SW480 (cell line): ENCODE measurements at places on chromosomes 12 and 14.

DNA sequence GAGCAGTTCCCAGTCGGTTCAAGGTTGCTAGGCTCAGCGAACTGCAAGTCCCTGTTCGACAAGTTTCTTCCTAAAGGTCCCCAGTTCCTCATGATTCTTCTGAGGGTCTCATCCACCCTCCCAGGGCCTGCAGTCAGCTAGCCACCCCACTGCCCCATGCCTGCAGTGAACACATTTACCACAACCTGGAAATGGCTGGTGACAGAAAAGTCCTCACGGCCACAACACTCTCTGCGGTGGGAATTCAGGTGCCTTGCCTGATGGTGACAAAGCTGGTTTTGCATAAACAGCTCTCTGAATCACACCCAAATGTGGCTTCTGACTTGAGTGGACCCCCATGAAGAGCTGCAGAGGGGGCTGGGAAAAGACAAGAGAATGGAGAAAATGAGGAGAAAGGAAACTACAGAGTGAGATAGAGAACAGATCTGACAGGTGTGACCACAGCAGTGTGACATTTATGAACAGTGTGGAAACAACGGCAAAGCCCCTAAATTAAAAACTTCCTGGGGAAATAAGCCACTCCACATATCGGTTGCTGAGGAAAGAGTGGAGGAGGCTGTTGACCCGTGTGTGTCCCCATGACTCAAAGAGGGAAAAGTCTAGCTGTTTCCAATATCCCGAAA lies 1.3 kb upstream of the CD27 start:
- no peak for DNase-seq

GRCh38 chr12:19186722-19187661 lies 57.5 kb downstream of the PLEKHA5 start:
- peak; percentile 59 for DNase-seq

DNA sequence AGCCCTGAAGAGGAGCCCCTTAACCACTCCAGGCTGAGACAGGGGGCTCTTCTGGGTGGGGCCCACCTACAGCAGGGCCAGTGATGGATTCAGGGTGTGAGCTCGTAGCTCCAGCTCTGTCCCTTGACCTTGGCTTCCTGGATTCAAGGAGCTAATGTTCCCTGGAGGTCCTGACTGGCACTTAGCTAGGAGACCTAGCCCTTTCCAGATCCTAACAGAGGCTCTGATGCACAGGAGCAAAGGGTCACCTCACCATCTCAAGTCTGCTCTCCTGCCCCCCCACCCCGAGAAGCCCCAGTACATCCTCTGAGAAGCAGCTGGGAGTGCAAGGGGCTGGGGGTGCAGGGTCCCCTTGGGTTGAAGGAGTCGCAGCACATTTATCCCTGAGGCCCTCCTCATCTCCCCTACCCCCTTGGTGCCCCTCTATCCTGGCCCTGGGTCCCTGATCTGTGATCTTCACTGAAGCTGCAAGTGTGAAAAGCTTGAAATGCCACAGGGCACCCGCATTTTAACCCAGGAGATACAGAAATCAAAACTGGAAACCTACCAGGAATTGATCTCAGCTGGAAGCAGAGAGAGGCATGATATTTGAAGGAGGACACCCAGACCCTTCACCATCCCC lies 2.9 kb downstream of the RIN3 start:
- DNase-seq = no peak

GRCh38 chr12:57872362-57872761 lies 25.8 kb upstream of the CTDSP2 start:
- no peak for DNase-seq

- no peak for DNase-seq
Measured at GRCh38 chr14:102878174-102878969, 44.1 kb upstream of the AMN start.

- no peak for DNase-seq
Measured at GRCh38 chr14:87503711-87504110, 489.3 kb downstream of the GALC start.

GRCh38 chr14:69268223-69268622 lies 8.3 kb downstream of the GALNT16 start:
- DNase-seq = no peak

DNA sequence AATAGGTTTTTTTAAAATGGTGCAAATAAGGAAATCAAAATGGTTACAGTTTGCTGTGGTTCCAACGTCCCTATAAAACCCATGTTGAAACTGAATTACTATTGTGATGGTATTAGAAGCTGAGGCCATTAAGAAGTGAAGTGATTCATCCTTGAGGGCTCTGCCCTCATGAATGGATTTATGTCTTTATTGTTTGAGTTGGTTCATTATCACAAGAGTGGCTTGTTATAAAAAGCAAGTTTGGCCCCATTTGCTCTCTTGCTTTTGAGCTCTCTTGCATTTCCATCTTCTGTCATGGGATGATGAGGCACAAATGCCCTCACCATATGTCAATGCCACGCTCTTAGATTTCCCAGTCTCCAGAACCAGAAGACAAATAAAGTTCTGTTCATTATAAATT lies 62.3 kb downstream of the PRKD1 start:
- no peak for DNase-seq

DNA sequence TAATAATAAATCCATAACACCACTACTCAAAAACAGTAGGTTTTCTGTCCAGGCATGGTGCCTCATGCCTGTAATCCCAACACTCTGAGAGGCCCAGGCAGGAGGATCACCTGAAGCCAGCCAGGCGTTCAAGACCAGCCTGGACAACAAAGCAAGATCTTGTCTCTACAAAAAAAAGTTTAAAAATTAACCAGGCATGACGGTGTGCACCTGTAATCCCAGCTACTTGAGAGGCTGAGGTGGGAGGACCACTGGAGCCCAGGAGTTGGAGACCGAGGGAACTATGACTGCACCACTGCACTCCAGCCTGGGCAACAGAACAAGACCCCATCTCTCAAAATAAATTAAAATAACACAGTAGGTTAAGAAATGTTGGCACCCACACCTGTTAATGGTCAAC lies 44.5 kb upstream of the AP4S1 start:
- no peak for DNase-seq

DNA sequence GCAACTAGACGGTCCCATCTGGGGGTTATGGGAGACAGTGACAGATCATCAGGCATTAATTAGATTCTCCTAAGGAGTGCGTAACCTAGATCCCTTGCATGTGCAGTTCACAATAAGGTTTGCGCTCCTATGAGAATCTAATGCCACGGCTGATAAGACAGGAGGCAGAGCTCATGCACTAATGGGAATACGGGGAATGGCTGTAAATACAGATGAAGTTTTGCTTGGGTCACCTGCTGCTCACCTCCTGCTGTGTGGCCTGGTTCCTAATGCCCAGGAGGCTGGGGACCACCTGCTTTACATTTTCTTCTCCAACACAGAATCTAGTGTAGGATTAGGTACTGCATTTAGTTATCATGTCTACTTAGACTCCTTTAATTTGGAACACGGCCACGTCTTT lies 49.7 kb upstream of the SAV1 start:
- no peak for DNase-seq

DNA sequence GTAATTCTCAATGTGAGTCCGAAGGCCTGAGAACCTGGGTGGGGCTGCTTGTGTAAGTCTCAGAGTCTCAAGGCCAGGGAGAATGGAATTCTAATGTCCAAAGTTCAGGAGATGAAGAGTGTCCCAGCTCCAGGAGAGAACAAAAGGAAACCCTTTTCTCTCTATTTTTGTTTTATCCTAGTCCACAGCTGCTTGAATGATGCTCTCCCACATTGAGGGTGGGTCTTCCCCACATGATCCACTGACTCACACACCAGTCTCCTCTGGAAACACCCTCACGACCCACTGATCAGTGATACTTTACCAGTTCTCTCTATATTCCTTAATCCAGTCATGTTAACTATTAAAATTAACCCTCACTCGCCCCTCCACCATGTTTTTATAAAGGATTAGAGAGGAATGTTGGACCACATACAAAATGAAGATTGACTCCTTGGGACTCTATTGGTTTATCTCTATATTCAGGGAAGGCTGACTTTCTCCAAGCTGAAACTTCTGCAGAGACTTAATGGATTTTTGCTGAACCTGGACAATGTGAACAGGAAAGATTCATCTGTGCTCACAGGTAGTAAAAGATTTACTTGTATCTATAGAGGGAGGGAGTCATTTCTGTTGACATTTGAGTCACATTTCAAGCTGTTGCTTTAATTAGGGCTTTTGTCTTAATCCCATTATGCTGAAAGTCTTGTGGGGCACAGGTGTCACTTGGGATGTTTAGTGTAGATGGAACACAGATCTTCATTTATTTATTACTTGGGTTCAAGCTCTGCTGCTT lies 1061.0 kb upstream of the TMEM132C start:
- no peak for DNase-seq

DNA sequence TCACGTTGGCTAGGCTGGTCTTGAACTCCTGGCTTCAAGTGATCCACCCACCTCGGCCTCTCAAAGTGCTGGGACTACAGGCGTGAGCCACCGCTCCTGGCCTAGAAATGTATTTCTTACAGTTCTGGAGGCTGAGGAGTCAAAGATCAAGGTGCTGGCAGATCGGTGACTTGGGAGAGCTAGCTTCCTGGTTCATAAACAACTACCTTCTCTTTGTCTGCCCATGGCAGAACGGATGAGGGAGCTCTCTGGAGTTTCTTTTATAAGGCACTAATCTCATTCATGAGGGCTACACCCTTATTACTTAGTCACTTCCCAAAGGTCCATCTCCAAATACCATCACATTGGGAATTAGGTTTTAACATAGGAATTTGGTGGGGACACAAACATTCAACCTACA lies 38.9 kb downstream of the SLC17A8 start:
- DNase-seq = no peak

- no peak for DNase-seq
Measured at GRCh38 chr12:19760611-19761010, 321.3 kb downstream of the AEBP2 start.

GRCh38 chr14:103858063-103858781 lies 10.8 kb upstream of the PPP1R13B start:
- DNase-seq = no peak

GRCh38 chr12:25326326-25326725 lies 75.6 kb upstream of the KRAS start:
- no peak for DNase-seq

GRCh38 chr12:124805050-124805449 lies 58.6 kb downstream of the SCARB1 start:
- no peak for DNase-seq

- DNase-seq = no peak
Measured at GRCh38 chr12:121036810-121037326, 2.2 kb downstream of the OASL start.

GRCh38 chr12:80684077-80684495 lies 23.3 kb upstream of the MYF6 start:
- DNase-seq = no peak
